ENCODE measurements at places on chromosomes 3 and 15.
A peak's percentile ranks its signal among the peaks of the same experiment; 100 is the strongest.

DNA sequence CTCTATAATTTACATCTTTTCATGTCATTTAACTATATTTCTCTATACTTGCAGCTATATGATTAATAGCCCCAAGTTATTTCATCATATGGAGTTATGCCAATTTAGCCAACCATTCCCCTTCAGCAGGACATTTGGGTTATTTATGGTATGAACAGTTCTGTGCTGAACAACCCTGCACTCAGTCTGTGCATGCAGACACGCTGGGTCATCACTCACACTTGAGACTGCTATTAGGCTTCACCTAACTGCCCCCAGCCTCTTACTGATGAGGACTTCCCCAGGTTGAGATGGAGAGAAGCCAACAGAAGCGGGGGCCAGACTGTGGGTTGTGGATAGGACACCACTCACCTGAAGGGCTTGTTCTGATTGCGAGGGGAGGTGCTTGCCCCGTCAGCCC, 7.3 kb downstream of the TADA3 start:
- DNase-seq, result no peak

DNA sequence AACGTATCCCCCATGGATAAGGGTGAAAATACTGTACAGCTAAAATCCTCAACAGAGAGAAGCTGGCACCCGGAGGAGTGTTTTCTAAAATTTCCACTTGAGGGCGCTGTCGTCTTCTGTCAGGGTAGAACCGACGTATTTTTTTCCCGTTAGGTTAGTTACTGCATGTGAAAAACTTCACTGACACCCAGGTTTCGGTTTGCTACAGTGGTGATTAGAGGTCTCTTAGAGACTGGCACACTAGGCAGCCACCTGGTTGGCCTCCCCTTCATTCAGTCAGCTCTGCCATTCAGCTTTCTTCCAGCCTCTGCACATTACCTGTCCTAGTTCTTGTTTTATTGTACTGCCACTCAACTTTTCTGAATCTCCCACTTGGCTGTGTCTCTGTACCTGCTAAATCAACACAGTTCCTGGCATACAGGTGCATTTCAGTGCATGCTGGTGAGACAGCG, 18.4 kb downstream of the CCK start:
- DNase-seq, result peak; percentile 60

DNA sequence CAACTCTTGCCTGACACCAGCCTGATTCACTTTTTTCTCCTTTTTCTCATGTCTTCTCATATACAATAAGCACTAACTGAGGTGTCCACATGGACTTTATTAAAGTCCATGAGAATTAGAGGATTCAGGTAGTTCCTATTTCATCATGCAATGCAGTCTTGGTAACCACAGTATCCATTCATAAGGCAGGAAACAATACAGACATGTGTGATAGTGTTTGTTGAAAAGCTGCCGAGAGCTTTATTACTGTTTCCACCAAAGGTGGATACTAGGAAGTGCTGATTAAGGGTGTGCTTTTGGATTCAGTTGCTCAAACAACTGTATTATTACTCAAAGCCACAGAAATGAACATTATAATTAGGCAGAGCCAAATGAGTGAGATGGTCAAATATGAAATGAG, 5.3 kb downstream of the CASR start:
- no peak for DNase-seq

DNA sequence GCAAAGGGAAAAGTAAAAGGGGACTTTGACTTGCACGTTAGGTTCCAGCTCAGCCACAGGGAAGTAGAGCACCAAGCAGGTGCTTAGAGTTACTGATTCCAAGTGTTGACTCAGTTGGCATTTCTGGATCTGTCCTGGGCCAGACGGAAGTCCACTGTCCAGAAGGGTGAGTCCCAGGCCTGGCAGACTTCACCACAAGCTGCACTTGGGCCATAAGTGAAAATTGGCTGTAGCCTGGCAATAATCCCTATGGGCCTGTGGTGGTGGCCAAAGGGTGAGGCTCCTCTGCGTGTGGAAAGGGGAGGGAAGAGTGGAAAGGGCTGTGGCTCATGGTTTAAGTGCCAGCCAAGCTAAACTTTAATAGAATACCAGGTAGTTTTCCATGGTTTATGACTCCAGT, 121.5 kb downstream of the DTWD1 start:
- DNase-seq, result no peak

GRCh38 chr3:72143322-72143721, 358.4 kb upstream of the PROK2 start:
- DNase-seq, result no peak

- DNase-seq, result no peak
Observed at GRCh38 chr3:190825386-190826016, 37.0 kb downstream of the GMNC start.

DNA sequence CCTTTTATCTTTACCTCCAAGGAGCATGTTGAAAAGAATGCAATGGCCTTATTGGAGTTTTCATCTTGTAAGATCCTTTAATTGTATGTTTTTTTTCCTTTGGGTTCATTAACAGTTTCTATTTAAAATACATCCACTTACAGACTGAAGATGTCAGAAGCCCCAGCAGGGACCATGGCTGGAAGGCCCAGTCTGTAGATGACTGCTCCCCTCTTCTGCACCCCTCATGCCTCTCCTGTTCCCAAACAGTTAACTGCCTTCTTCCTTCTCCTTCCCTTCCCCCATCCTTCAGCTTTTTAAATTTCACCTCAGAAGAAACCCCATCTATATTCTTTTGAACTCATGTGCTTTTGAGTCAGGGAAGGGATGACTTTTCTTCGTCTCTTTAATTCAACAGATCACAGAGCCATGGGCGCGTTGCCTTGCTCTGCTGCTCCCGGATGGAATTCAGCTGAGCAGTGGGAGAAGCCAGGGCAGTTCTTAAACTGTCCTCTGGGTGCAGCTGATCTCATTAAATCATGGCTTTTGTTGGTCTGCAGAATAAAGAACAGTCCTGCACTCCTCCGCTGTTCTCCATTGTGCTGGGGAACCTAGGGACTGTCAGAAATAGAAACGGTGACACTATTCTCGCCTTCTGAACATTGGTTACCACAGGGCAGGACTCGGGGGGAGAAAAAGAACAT, 71.5 kb upstream of the EIF1B start:
- no peak for DNase-seq

- DNase-seq, result no peak
Observed at GRCh38 chr15:39140060-39140604, 440.7 kb upstream of the THBS1 start.

DNA sequence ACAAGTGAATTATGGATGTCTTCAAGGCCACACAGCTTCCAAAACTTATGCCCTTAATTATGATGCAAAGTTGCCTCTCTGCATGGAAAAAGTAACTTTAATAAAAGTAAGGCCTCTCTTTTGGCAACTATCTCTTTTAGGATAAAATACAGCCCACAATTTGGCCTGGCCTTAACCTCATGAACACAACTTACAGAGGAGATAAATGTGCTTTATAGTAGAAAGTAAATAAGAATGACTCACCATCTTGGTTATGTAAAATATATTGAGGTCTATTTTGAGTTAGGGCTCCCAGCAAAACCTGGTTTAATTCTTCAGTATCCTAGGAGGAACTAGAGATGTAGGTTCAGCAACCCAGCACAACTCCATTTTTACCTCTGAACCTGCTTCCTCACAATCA, 164.0 kb downstream of the ROBO2 start:
- DNase-seq, result no peak

DNA sequence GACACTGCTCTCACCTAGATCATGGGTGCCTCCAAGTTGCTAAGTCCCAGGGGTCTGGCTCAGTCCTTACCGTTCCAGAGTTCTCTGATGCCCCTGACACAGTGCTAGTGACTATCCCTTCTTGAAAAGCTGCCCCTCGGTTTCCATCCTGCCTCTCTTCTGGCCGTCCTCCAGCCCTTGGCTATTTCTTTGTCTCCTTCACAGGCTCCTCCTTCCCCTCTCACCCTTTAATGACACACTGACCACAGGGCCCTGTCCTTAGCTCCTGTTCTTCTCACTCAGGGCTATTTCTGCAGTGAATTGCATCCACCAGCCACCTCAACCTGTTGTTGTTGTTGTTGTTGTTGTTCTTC, 31.1 kb downstream of the SLC28A1 start:
- no peak for DNase-seq

DNA sequence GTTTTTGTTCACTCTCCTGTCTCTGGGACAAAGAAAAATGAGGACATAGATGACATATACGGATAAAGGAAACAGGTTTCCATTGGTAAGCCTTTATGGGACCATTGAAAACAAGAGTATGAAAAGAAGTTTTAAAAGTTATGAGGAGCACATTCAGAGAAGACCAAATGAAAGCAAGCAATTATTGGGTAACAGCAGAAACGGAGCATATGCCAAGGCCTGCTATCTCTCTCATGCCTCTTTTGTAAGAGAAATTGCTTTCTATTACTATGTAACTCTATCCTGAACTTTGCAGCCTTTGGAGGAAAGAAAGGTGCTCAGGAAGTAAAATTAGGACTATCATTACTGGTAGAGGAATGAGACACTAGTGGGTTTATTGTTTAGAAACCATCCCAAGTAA, 14.9 kb upstream of the DPH6 start:
- DNase-seq, result no peak

DNA sequence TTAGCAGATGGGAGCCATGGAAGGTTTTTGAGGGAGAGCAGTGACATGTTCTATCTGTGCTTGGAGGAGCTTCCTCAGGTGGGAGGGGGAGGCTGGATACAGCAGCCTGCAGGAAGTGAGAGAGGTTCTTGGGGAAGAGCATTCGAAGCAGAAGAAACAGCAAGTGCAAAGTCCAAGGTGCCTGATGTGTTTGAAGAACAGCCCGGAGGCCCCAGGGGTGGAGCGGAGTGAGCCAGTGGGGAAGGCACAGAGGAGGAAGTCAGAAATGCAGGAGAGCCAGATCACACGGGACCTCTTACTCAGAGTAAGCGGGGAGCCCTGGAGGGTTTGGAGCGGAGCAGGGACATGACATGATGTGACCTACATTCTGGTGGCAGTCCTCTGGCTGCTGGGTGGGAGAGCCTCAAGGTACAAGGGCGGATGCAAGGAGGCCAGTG, 10.8 kb downstream of the ITGA11 start:
- no peak for DNase-seq

DNA sequence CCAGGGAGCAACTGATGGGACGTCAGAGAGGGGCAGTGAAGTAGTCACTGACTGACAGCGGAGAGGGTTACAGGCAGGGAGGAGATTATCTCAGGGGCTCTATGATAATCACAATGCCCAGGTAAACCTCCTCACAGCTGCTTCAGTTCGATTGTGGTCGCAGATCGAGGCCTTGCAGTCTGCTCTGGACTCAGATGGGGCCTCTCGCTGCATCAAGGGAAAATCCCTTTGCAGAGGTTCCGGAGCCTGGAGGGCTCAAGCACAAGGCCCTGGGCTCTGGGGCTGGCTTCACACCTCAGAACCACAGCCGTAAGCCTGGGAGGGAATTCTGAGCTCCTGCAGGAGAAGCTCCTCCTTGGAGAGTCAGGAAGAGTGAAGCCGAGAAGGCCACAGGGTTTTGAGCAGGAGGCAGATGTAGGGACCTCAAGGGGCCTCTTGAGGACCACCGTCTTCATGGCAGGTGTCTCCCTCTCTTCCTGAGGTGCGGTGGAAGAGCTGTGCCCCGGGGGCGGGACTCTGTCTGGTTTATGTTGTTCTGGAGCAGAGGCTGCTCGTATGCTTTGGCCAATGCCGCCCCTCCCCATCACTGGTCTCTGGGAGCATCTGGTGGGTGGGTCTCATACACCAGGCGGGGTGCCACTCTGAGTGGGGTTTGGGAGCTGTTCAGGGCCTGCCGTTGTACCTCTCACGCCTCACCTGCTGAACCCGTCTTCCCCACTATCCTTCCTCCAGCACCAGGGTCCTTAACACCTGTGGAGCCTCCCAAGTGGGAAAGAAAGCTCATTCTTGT, 19.5 kb upstream of the SNRPA1 start:
- DNase-seq, result no peak

- DNase-seq, result no peak
Observed at GRCh38 chr3:196166741-196167140, 44.5 kb downstream of the ZDHHC19 start.

GRCh38 chr3:87627316-87627715, 350.9 kb upstream of the POU1F1 start:
- no peak for DNase-seq

GRCh38 chr3:33578325-33579177, 138.3 kb upstream of the UBP1 start:
- no peak for DNase-seq

- DNase-seq, result no peak
Observed at GRCh38 chr3:12180218-12180617, 21.5 kb upstream of the TIMP4 start.

DNA sequence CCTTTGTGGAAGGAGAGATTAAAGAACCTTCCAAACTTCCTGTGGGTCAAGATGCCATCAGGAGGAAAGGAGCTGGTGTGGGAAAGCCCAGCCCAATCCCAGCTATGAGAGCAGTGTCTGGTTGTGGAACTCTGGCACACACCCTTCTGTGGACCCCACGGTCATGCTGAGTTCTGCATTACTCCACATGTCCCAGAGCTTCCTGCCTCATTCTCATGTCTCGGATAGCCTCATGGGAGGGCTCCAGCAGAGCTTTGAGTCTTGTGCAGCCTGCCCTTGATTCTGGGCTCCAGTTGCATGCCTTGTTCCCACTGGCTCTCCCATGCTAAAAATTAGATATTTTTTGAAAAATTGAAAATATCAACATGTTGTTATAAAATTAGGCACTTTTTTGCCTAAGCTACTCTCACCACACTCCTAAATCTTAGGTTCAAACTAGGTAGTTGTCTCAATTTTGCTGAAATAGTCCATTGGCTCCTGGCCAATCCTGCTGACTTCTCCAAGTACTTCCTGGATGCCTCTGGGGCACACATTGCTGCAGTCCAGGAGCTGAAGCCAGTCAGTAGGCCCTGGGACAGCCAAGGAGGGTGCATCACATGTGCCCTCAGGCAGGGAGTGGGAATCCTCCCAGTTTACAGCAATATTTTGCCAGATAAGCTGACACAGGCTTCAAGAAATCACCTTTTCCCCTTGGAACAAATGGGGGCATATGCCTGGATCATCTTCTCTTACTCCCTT, 144.3 kb downstream of the EEFSEC start:
- DNase-seq, result no peak

DNA sequence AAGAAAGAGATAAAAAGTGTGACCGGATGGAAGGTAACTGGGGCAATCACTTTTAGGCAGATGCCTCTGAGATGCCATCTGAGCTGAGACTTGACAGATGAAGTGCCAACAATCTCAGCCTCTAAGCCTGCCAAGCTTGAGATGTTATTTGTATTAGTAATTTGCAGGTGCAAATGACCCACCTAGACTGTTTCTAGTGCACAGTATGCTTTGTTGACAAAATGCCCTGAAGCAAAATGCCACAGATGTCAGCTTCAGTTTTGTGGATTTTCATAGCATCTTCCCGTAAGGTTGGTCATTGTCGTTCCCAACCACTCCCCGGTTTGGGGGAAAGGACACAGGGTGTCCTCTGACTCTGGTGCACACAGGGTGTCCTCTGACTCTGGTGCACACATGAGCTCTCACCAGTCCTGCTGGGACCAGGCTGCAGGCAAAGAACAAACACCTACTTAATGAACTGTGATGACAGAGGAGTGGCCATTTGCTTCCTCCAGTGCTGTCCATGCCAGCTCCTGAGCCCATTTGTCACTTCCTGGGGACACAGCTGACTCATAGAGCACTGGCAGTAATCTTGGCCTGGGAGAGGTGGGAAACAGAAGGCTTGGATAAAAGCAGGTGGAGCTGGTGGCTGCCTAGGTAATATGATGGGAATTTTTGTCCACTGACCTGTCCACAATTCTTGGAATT, 16.7 kb upstream of the PPP1R2 start:
- DNase-seq, result no peak

Data from CD4-positive, alpha-beta T cell treated with Interleukin-2 at 100 ng/mL for 4 hours (primary cell).